Astrocyte of the spinal cord (primary cell): ENCODE measurements at places on chromosomes 3 and 15.

GRCh38 chr3:149368674-149369497, 8.6 kb downstream of the TM4SF1 start:
- DNase-seq, result no peak

- DNase-seq, result no peak
Observed at GRCh38 chr3:17642474-17642873, 100.0 kb downstream of the TBC1D5 start.

- no peak for DNase-seq
Observed at GRCh38 chr3:109136523-109136922, at the start of gene C3orf85. TSS of gene C3orf85 (plus strand) at chr3:109136719. CDS start at chr3:109136848, 129 bp downstream.

- DNase-seq, result peak; percentile 62
Observed at GRCh38 chr15:65796610-65797078, 4.6 kb upstream of the DENND4A start.

DNA sequence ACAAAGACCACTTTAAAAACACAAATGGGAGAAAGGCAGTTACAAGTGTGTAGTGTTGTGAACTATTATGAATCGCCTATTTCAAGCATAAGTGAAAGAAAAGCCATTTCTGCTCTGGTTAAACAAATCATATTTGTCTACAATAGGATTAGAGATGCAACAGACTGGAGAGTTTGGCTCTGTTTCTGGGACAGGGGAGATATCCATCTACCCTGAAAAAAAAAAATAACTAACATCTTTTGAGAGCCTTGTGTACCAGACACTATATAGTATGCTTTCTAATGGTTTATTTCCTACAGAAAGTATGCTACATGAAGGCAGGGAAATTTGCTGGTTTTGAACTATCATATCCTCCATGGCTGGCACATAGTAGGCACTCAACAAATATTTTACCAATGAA, 106.7 kb upstream of the FHIT start:
- DNase-seq, result no peak

DNA sequence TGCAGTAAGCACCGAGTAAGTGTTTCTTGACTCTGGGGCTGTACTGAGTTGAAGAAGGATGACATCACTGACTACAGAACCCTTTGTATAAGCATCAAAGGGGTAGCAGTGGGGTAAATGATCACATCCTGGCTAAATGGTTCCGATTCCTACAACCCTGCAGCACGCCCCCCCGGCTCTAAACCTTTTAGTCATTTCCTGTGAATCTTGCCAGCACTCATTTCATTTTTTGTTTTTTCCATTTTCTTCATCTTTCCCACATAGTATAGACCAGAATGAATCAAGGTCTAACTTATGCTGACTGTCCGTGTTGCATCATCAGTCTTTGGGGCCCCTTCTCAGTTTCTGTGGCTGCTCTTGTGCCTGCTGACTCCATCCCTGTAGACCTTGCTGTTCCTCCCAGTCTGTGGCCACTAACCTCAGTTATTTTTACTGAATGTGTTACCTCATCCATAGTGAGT, 383.1 kb upstream of the TPRG1 start:
- peak; percentile 98 for DNase-seq

DNA sequence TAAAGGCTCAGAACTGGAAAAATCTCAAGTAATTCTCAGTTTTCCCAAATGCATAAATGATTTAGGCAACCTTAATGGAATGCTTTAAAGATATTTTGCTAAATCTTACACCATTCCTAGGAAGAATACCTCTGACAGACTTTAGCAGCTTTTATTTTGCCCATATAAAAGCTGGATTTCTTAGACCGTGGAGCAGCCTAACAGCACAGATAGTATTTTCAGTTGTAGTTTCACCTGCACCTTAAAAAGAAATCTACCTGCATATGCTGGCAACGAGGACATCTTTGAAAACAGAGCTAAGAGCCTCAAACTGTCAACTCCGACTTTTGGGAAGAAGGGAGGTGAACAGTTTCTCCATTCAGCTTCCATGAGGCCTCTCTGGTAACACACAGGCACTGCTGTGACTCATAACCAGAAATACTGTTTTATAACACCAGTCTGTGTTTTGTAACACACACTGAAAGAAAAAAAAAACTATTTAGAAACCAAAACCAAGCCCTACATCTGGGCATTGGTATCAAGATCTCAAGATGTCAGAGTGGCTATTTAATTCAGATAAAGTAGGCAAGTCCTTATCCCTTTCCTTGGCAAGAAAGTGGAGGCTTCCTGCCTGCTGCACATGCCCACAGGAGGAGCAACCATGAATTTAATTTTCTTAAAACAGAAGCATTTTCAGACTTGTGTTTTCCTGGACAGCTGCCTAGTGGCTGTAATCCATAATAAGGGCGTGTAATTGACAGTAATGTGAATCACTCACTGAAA, 181.5 kb upstream of the ICE2 start:
- peak; percentile 69 for DNase-seq

GRCh38 chr3:21979706-21980105, 228.7 kb upstream of the ZNF385D start:
- DNase-seq, result peak; percentile 78

DNA sequence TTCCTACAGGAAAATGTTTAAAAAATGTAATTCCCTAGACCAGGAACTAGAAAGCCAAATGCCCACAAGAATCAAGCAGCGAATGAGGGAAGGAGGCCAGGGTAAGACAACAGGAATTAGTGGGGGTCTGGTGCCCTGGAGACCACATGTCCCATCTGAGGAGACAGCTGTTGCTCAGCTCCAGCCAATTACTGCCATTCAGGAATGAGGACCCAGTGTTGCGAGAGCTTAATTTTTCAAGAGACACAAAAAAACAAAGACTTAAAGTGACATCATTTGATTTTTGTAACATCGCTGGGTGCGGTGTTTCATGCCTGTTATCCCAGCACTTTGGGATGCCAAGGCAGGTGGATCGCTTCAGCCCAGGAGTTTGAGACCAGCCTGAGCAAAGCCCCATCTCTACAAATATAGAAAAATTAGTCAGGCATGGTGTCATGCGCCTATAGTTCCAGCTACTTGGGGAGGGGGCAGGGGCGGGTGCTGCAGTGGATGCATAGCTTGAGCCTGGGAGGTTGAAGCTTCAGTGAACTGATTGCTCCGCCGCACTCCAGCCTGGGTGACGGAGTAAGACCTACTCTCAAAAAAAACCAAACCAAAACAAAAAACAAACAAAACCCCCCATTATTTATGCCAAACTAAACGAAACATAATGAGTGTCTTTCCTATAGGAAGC, 52.8 kb upstream of the LRIG1 start:
- no peak for DNase-seq

DNA sequence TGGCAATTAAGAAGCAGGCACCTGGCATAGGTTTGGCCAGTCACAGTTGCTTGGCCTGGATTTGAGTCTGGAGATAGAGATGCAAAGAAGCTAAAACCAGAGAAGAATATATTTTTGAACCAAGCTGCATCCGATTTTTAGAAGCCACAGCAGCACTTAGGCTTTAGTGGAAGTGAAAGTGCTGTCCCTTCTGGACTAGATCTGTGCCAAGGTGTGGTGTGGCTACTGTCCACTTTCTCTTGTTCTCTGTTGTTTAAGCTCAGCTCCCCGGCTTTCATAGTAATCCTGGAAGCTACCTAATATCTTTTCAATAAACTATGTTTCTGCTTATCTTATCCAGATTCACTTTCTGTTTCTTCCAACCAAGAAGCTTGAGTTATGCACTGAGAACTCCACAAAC, 183.4 kb upstream of the THRB start:
- no peak for DNase-seq
